C1 segment of cervical spinal cord (tissue), 14 donors: ENCODE measurements at places on chromosomes 7 and 10.

DNA sequence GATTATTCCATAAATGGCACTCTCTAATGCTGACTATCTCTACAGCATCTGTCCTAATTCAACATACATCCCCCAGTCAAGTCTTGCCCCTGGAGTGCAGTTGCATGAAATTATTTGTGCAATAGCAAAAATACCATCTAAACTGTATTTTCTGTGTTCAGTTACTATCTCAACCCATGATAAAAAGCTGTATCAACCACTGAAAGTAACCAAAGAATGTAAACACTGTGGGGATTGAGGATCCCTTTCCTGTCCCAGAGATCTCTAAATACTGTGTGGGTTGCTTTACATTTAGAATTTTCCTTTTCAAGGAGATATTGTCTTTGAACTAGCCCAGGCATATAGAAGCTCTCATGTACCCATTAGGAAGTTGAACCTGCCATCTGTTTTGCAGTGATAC is 23.9 kb upstream of the DGKI start:
- DNase-seq, result no peak

DNA sequence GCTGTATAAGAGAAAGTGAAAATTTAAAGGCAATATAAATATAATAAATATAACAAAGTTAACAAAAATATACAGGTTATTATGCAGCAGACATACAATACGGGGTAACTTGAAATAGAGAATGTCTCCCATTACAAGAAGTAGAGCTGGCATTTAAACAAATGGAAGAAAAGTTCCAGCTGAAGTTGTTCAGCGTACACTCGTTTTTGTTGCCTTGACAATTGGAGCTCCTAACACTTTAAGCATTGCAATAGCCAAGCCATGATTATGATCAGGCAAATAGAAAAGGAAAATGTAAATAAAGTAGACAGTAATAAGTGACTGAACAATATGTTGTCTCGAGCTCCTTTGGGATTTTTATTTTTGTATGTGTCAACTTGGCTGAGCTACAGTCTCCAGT is 737.8 kb upstream of the CELF2 start:
- no peak for DNase-seq

GRCh38 chr7:41977151-41977651 is 259.8 kb downstream of the GLI3 start:
- no peak for DNase-seq

DNA sequence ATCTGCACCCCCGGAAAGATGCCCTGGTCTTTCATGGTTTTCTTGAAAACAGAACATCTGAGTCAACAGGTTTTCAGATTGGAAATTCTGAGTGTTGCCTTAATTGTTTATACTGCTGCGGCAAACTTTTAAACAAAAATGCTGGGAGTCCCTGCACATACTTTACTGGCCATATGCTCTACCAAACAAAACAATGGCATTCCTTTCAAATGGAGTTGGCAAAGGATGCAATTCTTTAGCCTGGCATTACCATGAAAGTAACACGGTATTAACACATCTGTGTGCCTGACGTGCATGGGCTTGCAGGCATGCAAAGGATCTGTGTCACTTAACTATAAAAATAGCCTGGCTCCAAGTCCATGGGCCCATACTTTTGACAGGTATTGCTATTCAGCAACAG is 4.2 kb downstream of the INHBA start:
- DNase-seq, result no peak

- DNase-seq, result no peak
Observed at GRCh38 chr7:152968514-152968913, 209.0 kb downstream of the ACTR3B start.

DNA sequence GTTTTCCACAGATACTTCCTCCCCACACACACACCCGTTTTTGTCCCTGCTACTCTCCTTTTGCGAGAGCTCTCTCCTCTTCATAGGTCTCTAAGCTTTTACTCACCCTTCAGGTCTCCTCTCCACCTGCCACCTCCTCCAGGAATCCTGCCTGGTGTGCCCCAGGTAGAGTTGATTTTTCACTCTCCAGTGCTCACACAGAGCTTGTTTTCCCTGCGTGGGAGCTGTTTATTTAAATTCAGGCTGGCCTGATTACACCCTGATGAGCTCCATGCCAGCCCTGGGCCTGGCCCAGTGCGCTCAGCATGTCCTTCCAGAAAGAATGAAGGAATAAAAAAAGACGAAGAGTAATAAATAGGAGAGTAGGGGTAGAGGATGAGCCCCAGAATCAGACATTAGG is 7.5 kb upstream of the CLDN4 start:
- no peak for DNase-seq

DNA sequence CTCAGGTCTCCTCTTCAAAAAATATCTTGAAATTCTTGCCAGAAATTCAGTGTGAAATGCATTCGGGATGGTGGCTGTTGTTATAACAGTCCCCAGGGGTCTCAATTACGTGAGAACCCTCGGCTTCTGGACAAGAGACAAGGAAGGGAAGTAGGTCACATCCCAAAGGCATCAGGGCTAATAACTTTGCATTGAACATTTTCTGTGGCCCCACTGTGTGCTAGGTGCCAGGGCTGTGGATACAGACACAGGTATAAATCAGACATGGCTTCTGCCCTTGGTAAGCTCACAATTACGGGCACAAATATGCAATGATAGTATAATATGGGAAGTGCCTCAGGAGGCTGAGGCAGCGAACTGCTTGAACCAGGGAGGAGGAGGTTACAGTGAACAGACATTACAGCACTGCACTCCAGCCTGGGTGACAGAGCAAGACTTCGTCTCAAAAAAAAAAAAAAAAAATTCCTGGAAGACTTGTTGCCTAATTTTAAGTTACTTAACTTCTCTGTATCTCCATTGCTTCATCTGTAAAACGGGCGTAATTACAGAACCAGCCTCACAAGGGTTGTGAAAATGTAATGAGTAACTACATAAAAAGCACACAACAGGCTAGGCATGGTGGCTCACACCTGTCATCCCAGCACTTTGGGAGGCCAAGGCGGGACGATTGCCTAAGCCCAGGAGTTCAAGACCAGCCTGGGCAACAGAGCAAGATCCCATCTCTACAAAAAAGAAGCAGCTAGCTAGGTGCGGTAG is 2.5 kb upstream of the RHBDD2 start:
- no peak for DNase-seq

- DNase-seq, result no peak
Observed at GRCh38 chr7:48252995-48253394, 81.7 kb downstream of the ABCA13 start.

- DNase-seq, result no peak
Observed at GRCh38 chr10:56449770-56450169, 88.7 kb upstream of the ZWINT start.

DNA sequence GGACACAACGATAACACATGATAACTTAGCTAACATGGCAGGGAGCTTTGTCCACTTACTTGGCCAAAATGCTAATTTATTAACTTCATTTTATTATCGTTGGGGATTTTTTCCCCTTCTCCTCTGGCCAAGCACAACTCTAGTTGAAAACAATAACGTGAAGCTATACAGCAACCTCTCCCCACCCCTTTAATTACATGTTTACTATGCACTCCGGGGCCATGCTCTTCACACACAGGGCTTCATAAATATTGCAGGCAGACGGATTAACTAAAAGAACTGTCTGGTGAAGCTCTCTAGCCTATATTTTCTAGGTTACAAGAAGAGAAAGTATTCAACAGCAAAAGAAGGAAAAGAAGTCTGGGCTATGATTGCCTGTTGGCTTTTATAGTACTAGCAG is 51.7 kb downstream of the XRCC2 start:
- no peak for DNase-seq

GRCh38 chr7:158321056-158321700 is 266.4 kb downstream of the PTPRN2 start:
- DNase-seq, result no peak

- no peak for DNase-seq
Observed at GRCh38 chr7:81298951-81299666, 380.3 kb upstream of the SEMA3C start.

GRCh38 chr10:119368581-119368980 is 161.2 kb downstream of the GRK5 start:
- no peak for DNase-seq
